ENCODE measurements at places on chromosomes 12 and 14. TPM values are rescaled to one million over a fixed set of nuclear protein-coding genes. Genes with fewer than 3 reads are reported as not detected.

The ACAD10 gene
- 25.7 TPM for total RNA-seq

The KRT82 gene
- total RNA-seq: not detected

The HPD gene
- 0.22 TPM for total RNA-seq

The GXYLT1 gene
- total RNA-seq: 14.5 TPM

The RAB35 gene
- total RNA-seq: 60.0 TPM

The CPNE6 gene
- not detected for total RNA-seq

The GARIN6 gene
- total RNA-seq: not detected
